Caudate nucleus (tissue), 63 donors: ENCODE measurements at places on chromosomes 4 and X.
A peak's percentile ranks its signal among the peaks of the same experiment; 100 is the strongest.

DNA sequence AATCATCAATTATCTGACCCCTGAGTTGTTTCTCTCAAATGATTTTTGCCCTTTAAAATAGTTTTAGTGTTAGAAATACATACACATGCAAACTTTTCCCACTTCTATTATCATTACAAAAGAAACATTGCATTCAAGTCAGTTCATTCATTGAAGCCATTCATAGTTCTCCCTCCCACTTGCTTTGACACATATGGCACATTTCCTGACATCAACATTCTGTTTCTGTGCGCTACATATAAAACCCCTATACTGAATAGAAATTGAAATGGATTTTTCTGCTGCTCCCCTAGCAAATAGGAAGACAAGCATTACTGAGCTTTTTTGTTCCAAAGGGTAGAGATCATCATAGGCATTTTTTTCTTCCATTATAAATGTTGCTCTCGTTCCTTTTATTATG, 497.9 kb upstream of the PCDH10 start:
- no peak for DNase-seq

GRCh38 chr4:85571008-85571407, 96.1 kb downstream of the ARHGAP24 start:
- no peak for DNase-seq

- DNase-seq, result no peak
These were observed 46.3 kb downstream of the SH3KBP1 start for GRCh38 chrX:19840899-19841648.

DNA sequence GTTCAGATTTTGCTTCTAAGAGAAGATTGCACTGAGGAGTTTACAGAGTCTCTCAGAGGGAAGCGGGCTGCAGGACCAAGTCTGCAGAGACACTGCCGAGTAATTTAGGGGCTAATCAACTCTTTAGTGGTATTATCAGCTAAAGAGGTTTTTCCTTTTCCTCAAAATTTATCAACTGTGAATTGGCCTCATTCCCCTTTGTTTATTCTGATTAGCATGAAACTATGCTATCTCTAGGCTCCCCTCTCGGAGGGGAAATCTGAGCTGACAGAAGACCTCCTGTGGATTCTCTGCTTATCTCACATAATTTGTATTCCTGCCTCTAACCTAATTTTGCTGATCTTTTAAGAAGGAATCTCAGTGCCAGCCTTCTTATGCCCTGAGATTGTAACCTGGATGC, 201.0 kb downstream of the DCTD start:
- no peak for DNase-seq

DNA sequence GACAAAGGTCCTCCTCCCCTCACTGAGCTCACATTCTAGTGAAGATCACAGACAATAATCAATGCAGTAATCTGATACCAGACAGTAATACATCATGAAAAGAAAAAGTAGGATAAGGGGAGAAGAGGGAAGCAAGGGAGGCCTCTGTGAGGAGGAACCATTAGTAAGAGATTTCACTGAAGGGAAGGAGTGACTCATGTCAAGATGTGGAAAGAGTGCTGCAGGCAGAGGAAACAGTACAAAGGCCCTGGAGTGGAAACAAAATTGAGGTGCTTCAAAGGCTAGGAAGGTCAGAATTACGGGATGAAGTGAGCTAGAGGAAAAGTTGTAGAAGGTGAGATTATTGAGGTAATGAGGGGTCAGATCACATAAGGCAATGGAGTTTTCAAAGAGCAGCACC, 38.1 kb downstream of the LAMTOR3 start:
- no peak for DNase-seq

DNA sequence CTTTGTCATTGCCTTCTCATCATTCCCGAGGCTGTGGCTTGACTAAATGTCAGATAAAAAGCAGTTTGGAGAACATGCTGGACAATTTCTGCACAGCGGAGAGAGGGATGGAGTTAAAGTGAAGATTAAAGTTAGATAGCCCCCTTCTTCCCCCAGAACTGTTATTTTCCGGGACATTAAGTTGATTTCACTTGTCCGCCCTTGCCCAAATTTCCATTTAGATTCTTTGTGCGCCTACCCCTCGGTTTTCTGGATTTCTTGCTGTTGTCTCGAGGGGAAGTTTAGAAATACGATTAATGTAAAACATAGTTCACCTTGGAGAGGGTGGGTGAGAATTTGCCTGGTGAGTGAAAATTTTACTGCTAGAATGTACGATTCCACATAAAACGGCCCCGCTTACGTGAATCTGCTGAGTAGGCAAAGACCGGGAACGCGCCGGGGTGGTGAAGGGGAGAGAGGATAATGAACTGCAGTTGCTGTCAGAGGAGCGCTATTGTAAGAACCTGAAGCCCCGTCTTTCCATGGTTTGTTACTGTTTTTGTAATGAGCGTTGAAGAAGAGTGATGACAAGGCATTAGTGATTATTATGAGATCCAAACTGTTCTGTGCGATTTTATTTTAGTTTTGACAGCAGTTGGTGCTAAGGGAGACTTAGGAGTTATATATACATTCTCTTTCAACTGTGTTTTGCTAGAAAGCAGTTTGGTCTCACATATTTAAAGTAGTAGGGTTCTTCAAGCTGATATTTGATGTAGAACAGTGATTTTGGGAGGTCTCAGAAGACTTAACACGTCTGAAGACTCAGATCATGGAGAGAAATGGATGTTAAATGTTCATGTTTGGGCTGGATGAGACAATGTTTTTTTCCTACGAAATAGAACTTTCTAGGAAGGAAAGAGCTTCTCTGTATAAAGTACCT, 73.0 kb downstream of the AFF1 start:
- peak; percentile 24 for DNase-seq

DNA sequence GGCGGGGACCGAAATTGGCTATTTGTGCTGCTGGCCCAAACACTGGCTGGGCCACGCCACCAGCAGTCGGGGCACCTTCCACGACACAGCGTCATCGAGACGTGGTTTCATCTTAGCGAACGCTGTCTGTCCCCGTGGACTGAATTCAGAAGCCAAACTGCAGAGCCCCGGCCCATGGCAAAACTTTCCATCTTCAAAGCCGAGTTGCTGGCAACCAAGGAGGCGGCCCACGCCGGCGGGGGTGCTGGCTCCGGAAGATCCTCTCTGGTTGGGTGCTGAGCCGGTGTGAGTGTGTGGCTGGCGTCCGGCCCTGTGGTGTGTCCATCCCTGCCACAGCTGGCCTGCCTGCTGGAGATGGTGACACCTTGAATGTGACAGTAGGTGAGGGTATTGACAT, 96.6 kb upstream of the ADRA2C start:
- no peak for DNase-seq

DNA sequence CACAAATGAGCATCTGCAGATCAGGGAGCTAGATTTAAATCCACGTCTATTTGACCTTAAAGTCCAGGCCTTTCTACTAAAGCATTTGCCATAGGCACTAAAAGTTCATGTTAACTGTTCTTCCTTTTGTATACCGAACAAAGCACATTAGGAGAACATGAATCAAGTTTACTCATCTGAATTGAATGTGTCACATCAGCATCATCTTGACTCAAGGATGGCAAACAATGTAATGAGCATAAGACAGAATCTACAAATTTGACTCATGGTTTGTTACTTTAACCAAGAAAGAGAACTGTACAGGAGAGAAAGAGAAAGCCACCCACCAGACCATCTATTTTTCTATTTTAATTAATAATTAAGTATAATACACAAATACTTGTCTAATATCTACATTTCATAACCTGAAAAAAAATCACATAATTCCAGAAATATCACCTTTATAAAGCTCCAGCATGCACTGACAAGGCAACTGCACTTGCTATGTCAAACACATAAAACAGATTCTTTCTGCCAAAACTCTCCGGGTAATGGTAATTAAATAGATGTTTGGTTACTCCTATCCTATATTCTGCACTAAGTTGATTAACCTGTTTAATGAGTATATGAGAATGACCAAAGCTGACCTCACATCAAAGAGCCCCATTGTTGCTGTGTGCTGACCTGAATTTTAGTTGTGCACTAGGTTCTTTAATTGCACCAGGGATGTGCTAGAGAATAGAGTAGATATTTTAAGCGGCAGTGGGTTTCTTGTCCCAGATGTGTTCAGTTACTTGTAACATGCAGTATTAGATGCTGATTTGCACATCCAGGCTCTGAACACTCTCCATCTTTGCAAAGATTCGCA, 42.5 kb upstream of the LEF1 start:
- no peak for DNase-seq

GRCh38 chrX:71081330-71082123, 13.4 kb upstream of the SNX12 start:
- DNase-seq, result no peak

DNA sequence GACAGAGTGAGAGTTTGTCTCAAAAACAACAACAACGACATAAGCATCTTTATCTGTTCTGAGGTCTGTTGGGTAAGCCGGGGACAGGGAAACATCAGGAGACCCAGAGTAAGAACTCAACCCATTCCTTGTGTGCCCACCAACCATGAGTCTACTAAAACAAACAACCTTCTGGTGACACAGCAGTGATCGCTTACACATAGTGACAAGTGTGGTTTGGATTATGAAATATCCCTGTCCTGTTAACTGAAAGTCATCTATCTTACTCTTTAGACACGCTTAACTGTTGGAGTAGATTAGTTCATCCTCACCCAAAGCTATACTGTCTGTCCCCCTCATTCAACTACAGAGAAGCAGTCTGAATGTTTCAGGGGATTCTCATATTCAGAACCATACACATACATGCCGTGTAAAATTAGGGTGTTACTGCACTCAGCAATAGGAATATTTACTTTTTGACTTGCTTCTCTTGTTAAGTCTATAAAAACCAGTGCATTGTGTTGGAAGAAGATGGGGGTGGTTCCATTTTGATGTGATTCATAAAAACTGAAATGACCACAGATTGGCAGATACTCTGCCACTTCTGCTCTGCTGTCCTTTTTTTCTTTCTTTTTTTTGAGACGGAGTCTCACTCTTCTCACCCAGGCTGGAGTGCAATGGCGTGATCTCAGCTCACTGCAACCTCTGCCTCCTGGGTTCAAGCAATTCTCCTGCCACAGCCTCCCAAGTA, 27.4 kb downstream of the PHKA2 start:
- no peak for DNase-seq

- DNase-seq, result no peak
These were observed 404.8 kb downstream of the NLGN4X start for GRCh38 chrX:5823903-5824302.

DNA sequence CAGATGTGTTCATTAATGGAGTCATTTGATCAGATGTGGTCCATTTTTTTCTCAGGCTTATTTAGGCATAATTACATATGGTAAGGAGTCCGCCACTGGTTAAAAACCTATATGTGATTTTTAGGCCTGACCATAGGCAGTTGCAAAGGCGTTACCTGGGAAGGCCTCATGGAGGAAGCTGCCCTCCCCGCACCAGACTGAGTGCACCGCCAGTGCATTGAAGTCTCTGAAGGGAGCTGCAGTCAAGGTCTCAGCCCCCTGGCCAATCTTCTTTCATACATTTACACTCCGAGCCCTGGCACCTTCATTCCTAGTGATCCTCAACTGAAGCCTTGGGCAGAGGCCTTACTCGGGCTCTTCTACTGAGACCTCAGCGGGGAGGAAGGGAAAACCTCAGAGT, 898.2 kb upstream of the AGA start:
- no peak for DNase-seq

DNA sequence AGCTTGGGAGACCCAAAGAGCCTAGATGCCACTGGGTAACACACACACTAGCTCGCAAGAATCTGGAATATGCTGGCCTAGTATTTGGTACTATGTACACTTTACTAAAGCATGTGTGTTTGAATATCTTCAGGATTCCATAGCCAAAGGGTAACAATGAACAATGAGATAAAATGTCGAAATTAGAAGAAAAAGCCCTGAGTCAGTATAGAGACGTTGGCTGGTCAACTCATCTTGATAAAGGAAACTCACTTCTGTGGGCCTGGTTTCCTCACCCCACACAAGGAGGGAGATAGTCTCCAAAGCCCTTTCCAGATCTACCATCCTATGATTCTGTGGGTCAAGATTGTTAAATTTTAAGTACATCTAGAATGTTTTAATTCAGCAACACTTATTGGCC, 6.9 kb downstream of the ZDHHC9 start:
- no peak for DNase-seq

- DNase-seq, result no peak
These were observed 52.9 kb downstream of the CCNG2 start for GRCh38 chr4:77209936-77210335.

DNA sequence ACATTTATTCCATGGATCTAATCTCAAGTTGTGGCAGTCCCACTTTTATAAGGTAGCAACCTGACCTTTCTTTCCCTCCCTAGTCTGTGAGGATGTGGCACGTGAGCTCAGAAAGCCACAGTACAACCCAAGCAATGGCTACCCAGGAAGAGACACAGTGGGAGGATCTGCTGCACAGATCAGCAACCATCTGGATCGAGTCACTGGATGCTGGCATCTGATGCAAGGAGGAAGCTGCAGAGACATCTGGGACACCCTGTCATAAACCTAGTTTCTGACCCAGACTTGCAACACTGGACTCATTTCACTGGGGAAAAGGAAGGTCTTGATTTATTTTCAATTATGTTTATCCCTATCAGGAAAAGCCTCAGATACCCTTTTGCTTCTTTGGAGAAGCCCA, 327.1 kb downstream of the PAPSS1 start:
- no peak for DNase-seq

DNA sequence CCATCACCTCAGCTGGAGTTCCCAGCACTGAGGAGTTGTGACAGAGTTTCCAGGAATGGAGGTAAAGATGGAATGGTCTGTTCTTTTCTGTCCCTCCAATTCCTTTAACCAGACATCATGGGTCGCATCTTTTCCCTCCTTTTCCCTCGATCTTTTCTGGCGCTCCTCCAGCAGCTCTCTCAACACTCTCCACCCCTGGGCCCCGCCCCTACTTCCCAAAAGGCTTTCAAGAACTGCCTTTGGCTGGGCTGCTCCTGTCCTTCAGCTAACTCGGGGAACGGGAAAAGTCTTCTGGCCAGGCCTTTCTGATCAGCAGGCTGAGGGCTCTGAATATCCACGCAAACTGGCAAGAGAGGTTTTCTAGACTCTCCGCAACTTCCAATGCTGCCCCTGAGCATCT, 34.0 kb downstream of the UTP14A start:
- DNase-seq, result no peak

DNA sequence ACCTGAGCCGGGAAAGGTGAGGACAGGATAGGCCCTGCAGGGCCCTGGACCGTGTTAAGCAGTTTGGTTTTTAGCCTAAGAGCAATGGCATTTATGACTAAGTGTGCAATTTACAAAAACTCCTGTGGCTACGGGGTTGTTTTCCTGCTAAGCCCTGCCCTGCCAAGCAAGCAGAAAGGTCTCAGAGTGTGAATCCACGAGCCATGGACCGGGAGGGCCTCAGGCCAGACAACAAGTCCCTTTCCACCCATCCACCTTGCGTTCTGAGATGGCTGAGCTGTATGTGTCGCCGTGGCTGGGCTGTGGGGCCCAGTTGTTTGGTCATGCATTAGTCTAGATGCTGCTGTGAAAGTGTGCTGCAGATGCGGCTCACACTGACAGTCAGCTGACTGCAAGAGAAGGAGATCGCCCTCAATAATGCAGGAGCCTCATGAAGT, 33.9 kb upstream of the AFAP1 start:
- no peak for DNase-seq

- no peak for DNase-seq
These were observed 8.3 kb upstream of the GJB1 start for GRCh38 chrX:71214604-71215337.
